Panc1 (cell line): ENCODE measurements at places on chromosomes 1 and 21. TPM values are rescaled to one million over a fixed set of nuclear protein-coding genes. Genes with fewer than 3 reads are reported as not detected.

- DNase-seq, result no peak
- no peak overlapping the region for H3K4me3 ChIP-seq
- no peaks in the 10 kb centered on the region; the same call in 1 of the 2 replicates for H3K27me3 ChIP-seq
- H3K27ac ChIP-seq, result no peak overlapping the region
Measured at GRCh38 chr21:35849144-35849543, 211.2 kb downstream of the SETD4 start.

DNA sequence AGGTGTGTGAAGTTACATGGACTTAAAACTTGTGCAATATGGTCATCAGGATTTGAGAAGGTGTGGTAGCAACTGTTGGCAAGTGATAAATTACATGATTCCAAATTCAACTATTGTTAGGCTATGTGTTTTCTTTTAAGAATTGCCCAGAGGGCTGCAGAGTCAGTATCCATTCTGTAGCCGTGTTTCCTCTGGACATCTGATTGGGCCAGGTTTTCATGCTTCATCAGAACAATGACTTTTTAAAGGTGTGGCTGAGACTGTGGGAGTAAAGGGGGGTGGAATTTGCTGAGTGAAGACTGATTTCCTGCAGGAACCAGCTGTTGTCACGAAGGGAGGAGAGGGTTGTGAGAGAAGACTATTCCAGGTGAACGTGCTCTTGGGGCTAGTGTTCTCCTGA is 1.7 kb upstream of the HRNR start:
- no peaks in the 10 kb centered on the region for H3K27me3 ChIP-seq
- DNase-seq, result no peak
- no peaks in the 10 kb centered on the region for H3K4me1 ChIP-seq
- H3K4me3 ChIP-seq, result no peak overlapping the region
- no peak overlapping the region for H3K27ac ChIP-seq

DNA sequence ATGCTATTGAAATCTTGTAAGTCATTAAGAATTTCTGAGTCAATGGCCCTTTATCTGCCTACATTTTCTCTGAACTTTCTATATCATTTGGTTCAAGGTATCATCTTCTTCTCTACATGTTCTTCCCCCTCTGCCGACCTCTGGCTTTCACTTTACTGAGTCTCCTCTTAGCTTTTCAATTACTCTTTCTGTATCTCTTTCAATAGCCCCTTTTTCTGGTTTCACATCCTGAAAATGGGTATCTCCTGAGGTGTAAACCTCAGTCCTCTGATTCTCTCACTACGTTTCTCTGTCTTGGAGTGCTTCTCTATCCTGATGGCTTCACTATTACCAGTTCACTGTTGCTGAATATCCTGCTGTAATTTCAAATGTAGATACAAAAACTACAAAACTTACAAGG is 98.9 kb downstream of the LYST start:
- H3K27ac ChIP-seq, result no peak overlapping the region
- H3K36me3 ChIP-seq, result peaks cover 16% of the 10 kb centered on the region
- no peaks in the 10 kb centered on the region for H3K27me3 ChIP-seq

GRCh38 chr1:65992165-65992821 is 199.6 kb downstream of the PDE4B start:
- H3K27me3 ChIP-seq, result no peaks in the 10 kb centered on the region
- no peaks in the 10 kb centered on the region for H3K36me3 ChIP-seq
- H3K27ac ChIP-seq, result no peak overlapping the region
- no peak overlapping the region for H3K4me3 ChIP-seq

- DNase-seq, result no peak
- H3K4me3 ChIP-seq, result no peak overlapping the region
- H3K4me1 ChIP-seq, result no peaks in the 10 kb centered on the region
- no peaks in the 10 kb centered on the region for H3K36me3 ChIP-seq
- no peaks in the 10 kb centered on the region for H3K27me3 ChIP-seq
Measured at GRCh38 chr1:153899509-153899908, 23.3 kb downstream of the GATAD2B start.

DNA sequence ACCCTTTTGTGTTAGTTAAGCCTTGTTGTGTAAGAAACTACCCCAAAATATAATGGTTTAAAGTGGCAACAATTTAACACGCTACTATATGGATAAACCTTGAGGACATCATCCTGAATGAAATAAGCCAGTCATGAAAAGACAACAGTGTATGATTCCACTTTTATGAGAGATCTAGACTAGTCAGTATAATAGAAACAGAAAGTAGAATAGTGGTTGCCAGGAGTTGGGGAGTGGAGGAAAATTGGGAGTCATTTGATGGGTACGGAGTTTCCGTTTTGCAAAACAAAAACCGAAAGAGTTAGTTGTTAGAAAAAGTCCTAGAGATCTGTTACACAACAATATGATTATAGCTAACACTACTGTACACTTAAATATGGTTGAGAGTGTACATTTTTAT is 16.0 kb upstream of the CHIA start:
- no peak overlapping the region for H3K27ac ChIP-seq
- no peak overlapping the region for H3K4me3 ChIP-seq
- DNase-seq, result no peak
- H3K27me3 ChIP-seq, result no peaks in the 10 kb centered on the region
- no peaks in the 10 kb centered on the region for H3K4me1 ChIP-seq

DNA sequence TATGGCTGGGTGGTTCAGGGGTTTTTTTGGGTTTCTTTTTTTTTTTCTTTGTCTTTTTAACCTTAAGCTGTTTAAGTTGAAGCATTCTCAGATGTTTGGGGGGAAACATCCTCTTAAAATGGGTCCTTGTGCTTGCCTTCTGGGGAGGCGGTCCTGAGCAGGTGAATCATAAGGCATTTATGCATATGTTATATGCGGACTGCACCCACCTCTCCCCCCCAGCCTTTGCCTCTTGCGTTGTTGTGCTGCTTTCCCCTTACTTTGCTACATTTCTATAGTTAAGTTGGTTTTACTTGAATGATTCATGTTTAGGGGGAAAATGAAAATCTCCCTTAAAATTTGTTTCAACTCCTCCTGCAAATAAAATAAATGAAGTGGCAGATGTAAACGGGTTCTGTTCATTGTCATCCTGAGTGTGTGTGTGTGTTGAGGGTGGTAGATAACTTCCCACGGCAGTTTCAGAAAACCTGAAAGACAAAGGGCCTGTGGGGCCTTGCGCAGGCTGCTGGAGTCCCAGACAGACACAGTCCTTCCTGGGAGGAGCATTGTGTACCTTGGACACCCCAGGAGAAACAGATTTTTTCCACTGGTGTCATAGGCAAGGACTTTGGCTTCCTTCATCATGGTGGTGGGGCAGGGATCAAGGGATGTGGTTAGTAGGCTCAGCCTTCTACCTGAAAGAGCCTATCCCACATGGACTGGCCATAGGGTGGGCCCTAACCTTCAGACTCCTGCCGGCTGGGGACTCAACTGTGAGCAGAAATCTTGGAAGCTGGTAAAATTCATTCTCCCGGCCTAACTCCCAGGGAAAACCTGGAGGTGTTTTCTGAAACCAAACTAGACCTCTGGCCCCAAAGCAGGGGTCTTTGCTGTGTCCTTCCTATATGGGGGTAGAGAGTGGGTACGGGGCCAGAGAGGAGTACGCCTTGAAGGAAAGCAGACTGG is 926 bp upstream of the SH3D21 start:
- peaks cover 20% of the 10 kb centered on the region for H3K36me3 ChIP-seq
- H3K27me3 ChIP-seq, result no peaks in the 10 kb centered on the region
- peaks cover 18% of the 10 kb centered on the region for H3K4me1 ChIP-seq
- H3K27ac ChIP-seq, result no peak overlapping the region
- H3K4me3 ChIP-seq, result no peak overlapping the region
- no peak for DNase-seq

DNA sequence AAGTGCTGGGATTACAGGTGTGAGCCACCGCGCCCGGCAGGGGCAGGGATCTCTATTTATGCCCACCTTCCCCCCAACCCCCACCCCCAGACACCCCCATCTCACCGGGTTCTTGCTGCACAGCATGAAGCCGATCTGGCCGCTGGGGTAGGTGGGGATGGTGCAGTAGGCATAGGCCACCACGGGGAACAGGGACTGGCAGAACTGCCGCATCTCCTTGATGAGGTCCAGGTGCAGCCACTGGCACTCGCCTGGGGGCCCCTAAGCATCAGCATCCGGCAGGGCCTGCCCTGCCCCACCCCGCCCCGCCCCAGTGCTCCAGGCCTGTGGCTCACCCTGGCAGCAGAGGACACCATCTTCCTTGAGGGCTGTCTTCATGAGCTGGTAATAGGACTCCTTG is 4.1 kb downstream of the SRM start:
- no peak for DNase-seq
- H3K4me1 ChIP-seq, result peaks cover 15% of the 10 kb centered on the region
- no peak overlapping the region for H3K27ac ChIP-seq

GRCh38 chr1:59427784-59428183 is 130.9 kb downstream of the FGGY start:
- no peak overlapping the region for H3K4me3 ChIP-seq
- peaks cover 3% of the 10 kb centered on the region; the same call in 1 of the 2 replicates for H3K4me1 ChIP-seq
- H3K27me3 ChIP-seq, result no peaks in the 10 kb centered on the region
- H3K27ac ChIP-seq, result no peak overlapping the region
- no peak for DNase-seq
- H3K36me3 ChIP-seq, result no peaks in the 10 kb centered on the region

GRCh38 chr1:4276238-4276637 is 376.2 kb upstream of the C1orf174 start:
- H3K4me1 ChIP-seq, result no peaks in the 10 kb centered on the region
- H3K27me3 ChIP-seq, result peaks cover 5% of the 10 kb centered on the region; the same call in 1 of the 2 replicates
- no peaks in the 10 kb centered on the region for H3K36me3 ChIP-seq
- DNase-seq, result no peak
- H3K4me3 ChIP-seq, result no peak overlapping the region

GRCh38 chr1:200925831-200926230 is 31.1 kb downstream of the INAVA start:
- no peak overlapping the region for H3K4me3 ChIP-seq
- H3K36me3 ChIP-seq, result no peaks in the 10 kb centered on the region
- no peaks in the 10 kb centered on the region for H3K4me1 ChIP-seq
- H3K27me3 ChIP-seq, result no peaks in the 10 kb centered on the region

GRCh38 chr1:198833706-198834503 is 195.1 kb downstream of the PTPRC start:
- H3K36me3 ChIP-seq, result no peaks in the 10 kb centered on the region

DNA sequence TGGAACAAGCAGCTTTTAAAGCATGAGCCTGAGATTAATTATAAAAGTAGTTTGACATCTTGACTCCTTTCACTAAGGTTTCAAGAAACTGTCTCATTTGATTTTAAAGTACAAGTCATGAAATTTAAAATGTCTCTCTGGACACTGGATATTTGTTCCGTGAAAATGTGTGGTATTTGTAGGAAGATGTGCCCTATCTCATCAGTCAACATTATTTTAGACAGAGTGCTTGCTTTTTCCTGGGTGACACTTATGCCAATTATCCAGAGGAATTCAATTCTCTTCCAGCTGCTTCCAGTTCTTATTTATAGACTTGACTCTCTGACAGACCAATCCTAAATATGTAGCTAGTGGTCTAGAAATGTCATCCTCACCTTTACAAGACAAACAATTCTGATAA is 300.4 kb downstream of the PLA2G4A start:
- no peak overlapping the region for H3K4me3 ChIP-seq
- H3K27me3 ChIP-seq, result no peaks in the 10 kb centered on the region
- H3K4me1 ChIP-seq, result no peaks in the 10 kb centered on the region
- no peak for DNase-seq
- no peaks in the 10 kb centered on the region for H3K36me3 ChIP-seq
- no peak overlapping the region for H3K27ac ChIP-seq

The HCRTR1 gene
- 0.18 TPM for total RNA-seq

The SPRR2F gene
- total RNA-seq, result not detected
